Left renal pelvis (tissue), 4 donors: ENCODE measurements at places on chromosomes 12 and 14. TPM values are rescaled to one million over a fixed set of nuclear protein-coding genes. Genes with fewer than 3 reads are reported as not detected.

Gene OR10P1
- not detected for polyA plus RNA-seq

Gene RAB3IP
- polyA plus RNA-seq, result 77.0 TPM

Gene LAG3
- 6.2 TPM for polyA plus RNA-seq

Gene NPFF
- 1.0 TPM for polyA plus RNA-seq

GRCh38 chr14:77908847-77909246, 108.9 kb downstream of the ADCK1 start:
- DNase-seq, result no peak

DNA sequence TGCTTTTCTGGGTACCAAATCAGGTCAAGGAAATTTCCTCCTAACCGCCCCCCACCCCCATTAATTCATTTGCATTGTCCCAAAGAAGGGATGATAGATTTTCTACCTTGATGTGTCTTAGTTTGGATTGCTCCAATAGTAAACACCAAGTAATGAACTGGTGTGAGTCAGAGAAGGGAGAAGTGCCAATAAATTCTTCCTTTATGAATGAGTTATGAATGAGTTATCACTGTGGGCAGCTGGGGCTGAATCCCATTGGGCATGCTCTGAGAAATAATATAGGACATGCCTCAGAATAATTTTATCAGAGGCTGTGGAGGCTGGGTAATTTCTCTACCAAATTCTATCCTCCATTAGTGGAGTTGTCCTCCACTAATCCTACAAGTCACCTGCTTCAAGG, 277.9 kb upstream of the FLRT2 start:
- no peak for DNase-seq

DNA sequence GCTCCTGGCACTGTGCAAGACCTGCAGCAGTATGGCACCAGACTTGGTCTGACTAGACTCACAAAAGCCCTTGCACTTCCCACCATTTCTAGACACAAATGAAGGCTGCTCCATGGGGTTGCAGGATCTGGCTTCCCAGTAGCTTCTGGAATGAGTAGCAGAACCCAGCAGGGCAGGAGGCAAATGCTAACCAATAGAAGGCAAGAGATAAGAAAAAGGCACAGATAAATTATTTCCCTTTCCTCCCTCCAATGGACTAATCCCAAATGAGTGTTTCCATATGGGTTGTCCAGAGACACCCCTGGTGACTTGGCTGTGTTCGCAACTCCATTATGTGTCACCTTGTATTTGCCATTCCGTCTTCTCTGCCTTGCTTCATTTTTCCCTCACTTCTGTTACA, 49.7 kb downstream of the KIF21A start:
- no peak for DNase-seq

- no peak for DNase-seq
Measured at GRCh38 chr12:108565976-108566375, 3.6 kb downstream of the ISCU start.

- no peak for DNase-seq
Measured at GRCh38 chr12:50615907-50616296, 111.1 kb downstream of the DIP2B start.

- DNase-seq, result no peak
Measured at GRCh38 chr12:2654741-2655140, 140.0 kb upstream of the FKBP4 start.

GRCh38 chr14:99422228-99423010, 58.2 kb downstream of the SETD3 start:
- DNase-seq, result no peak

- no peak for DNase-seq
Measured at GRCh38 chr14:106831322-106831720, 1304.9 kb downstream of the TMEM121 start.

DNA sequence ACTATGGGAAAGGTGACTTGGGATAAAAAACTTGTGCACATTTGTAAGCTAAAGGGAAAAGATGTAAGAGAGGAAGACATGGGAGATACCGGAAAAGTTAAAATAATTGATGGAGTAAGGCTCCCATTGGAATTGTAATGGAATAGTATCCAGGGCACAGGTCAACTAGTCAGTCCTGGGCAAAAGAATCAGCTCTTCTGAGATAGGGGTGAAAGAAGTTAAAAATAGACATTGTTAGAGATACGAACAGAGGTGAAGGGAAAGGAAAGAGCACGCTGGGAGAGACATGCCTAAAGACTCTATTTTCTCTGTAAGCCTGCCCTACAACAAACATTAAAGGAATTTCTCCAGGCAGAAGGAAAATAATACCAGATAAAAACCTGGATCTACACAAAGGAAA, 101.6 kb downstream of the SLC41A2 start:
- DNase-seq, result no peak

- no peak for DNase-seq
Measured at GRCh38 chr12:112344220-112344619, 38.0 kb downstream of the HECTD4 start.

GRCh38 chr12:19945559-19946435, 422.5 kb upstream of the PDE3A start:
- no peak for DNase-seq
